ENCODE measurements at places on chromosomes 5 and 9. TPM values are rescaled to one million over a fixed set of nuclear protein-coding genes. Genes with fewer than 3 reads are reported as not detected.

DNA sequence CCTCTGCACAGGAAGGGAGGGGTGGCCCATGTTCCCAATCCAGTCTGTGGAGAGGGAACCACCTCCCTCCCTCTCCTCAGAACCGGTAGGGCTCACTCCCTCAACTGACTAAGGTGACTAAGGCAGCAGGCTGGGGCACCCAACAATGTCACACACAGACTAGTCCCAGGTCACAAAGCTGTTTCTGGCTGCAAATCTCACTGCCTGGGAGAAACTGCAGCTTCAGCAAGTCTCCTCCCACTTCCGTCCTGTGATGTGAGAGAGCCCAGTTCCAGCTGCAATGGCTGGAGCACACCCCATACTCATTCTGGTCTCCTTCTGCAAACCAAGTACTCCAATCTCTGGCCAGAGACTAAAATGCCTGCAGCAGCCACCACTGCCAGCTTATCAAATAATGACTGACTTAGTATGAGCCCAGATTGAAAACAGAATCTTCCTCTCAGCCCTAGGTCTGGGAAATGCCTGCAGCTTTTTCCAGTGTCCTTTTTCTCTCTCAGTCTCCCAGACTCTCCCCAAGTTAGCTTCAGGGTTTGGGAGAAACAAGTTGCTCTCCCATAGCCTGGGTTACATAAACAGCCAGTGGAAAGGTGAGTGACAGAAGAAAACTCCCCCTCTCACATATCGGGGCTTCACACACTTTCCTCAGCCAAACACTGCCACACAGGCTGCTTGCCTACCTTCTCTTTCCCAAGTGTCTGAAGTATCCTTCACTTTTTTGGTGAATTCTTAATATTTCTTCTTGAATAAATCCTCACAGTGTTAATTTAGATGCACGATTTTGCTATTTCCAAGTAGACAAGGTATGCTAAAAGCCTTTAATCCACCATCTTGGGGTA, 247.4 kb upstream of the RASA1 start:
- DNase-seq, result no peak

- DNase-seq, result no peak
Measured at GRCh38 chr9:34689512-34689911, 1.6 kb downstream of the CCL19 start.

SH3TC2 gene
- total RNA-seq, result 2.2 TPM

PRR16 gene
- total RNA-seq, result 2.9 TPM

PCA3 gene
- total RNA-seq, result 0.38 TPM
